Naive B cell (primary cell): ENCODE measurements at places on chromosomes 4 and X. TPM values are rescaled to one million over a fixed set of nuclear protein-coding genes. Genes with fewer than 3 reads are reported as not detected.

DNA sequence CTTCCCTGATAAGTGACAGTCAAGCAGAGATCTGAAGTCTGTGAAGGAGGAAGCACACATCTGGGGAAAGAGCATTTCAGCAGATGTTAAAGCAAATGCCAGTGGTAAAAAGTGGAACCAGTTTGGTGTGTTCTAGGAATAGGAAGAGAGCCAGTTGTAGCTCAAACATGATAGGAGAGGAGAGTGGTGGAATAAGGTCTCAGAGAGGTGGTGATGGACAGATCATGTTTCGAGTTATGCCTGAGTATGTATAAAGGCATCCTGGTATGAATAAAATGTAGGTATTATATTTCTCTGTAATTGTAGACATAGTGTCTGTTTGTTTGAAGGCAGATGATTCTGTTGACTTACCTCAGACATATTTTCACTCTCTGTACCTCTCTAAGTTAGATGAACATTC, 89.1 kb downstream of the LARP7 start:
- no peak for DNase-seq

DNA sequence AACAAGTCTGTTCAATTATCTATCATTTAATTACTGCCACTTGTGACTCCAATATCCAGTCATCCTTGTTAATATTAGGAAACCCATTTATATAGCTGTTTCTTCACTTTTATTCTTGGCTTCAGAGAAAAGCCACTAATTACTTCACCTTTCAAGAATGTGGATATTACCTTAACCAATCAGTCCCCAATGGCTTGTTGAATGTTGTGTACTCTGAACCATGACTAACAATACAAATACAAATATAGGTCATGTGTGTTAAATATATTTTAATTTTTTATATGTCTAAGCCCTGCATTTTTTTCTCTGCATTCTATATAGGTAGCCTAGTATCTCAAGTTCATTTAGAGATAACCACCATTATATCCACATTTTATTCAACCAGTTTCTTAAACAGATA, 1513.4 kb upstream of the AGA start:
- DNase-seq = no peak

GRCh38 chr4:87901422-87901992, 68.7 kb downstream of the MEPE start:
- no peak for DNase-seq

- peak; percentile 67 for DNase-seq
Observed at GRCh38 chrX:49079489-49080428, at the start of gene WDR45. Gene WDR45 (minus strand): TSS chrX:49079887. CDS start chrX:49078095, 1,792 bp downstream.

GRCh38 chr4:113587156-113587555, 174.4 kb downstream of the CAMK2D start:
- no peak for DNase-seq

DNA sequence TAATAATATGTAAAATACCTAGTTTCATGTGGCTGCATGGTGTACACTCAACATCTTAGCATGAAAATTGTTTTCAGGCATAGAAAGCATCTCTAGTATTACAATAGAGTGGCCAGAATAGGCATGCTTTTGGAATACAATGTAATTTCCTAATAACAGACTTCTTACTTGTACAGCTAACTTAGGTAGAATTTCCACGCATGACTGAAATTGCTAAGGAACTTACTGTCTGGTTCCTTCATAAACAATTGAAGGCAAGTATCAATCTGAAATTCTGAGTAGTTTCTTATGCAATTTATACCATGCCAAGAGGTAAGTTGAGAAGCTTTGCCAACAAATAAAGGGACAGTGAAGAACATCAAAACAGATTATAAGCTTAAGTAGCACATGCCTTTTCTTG, 26.7 kb downstream of the SULT1E1 start:
- no peak for DNase-seq

- no peak for DNase-seq
Observed at GRCh38 chrX:136146614-136147314, 569 bp upstream of the FHL1 start.

DNA sequence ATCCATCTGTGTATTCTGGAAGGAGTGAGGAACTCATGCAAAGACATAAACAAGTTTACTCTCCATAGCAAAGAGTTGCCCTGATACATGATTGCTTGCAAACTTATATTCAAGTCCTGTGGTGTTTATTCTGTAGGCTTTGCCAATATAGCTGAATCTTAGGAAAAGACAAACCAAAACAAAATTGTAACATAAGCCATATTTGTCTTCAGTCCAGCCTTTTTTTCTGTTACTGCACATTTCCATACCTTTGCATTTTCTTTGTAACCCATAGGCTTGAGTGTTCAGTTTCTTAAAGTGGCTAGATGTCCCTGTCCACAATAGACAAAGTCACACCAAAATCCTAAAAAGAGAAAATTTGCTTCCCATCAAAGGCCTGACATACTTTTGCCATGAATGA, 120.4 kb downstream of the PPARGC1A start:
- DNase-seq = no peak

- DNase-seq = no peak
Observed at GRCh38 chrX:150698981-150699380, 5.8 kb downstream of the MTMR1 start.

DNA sequence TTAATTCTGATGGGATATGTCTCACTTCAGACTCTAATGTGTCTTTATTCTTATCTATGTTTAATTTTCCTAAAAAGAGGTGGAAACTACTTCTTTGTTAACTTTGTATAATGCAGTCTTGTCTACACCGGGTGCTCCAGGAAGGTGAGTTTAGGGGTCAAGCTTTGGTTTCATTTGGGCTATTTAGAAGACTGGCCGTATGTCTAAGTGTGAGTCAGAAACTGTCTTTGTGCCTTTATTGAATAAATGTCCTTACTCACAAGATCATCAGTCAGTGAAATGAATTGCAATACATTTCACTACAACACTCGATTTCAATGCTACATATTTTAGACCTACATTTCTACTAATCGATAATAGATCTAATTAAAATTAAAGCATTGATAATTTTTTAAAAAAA, 56.2 kb downstream of the PROM1 start:
- no peak for DNase-seq

DNA sequence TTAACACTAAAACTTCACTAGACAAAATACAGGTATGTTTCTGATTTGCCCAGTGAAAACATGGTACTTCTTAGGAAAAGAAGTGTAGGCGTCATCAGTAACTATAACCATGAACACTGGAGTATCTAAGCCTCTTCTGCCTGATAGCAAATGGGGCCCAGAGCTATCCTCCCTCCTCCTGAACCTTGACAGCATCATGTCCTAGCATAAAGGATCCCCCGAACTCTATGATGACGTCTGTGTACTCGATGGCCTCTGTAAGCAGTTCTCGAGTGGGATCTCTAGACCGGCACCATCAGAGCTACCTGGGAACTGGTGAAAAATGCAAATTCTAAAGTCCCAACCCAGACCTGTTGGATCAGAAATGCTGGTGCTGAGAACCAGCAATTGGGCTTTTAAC, 36.3 kb upstream of the MTNR1A start:
- DNase-seq = no peak

DNA sequence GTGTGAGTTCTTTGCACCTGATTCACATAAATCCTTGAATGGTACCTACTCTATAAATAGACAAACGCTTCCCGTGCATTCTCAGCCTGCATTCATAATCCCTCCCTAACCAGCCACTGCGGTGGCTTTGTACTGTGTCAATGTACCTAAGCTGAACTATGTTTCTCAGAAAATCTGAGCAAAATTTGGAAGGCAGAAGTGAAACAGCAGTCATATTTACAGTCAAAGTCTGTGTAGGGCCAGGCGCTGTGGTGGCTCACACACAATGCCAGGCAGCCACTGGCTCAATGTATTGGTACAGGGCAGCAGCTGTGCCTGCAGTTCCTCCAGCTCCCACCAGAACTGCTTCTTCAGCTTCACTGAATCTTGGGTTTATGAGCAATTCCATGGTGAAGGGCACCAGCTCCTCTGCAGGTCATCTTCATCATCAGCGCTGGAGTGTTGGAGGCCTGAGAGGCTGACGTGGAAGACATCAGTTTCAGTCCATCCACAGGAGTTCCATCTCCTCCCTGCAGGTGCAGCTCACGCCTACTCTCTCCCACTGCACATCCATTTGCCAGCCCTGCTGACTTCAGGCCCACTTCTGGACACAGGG, 32.3 kb upstream of the IRF2 start:
- DNase-seq = peak; percentile 76

DNA sequence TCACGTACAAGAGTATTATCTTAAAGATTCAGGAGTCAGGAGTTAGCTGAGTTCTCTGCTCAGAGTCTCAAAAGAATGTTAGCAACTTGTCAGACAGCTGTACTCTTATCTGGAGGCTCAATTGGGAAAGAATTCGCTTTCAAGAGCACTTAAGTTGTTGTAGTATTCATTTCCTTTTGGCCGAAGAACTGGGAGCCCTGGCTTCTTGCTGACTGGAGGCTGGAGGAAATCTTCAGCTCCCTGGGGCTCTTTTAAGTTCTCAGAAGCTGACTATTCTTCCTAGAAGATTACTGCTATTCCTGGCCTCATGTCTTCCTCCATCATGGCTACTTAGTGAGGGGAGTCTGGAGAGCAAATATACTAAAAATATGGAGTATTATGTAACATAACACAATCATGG, 587.2 kb downstream of the EPHA5 start:
- no peak for DNase-seq

GRCh38 chr4:184283659-184284335, 66.1 kb upstream of the ENPP6 start:
- no peak for DNase-seq

- DNase-seq = no peak
Observed at GRCh38 chr4:36549992-36550391, 268.6 kb downstream of the DTHD1 start.

- DNase-seq = no peak
Observed at GRCh38 chr4:148961526-148961925, 519.3 kb upstream of the NR3C2 start.

DNA sequence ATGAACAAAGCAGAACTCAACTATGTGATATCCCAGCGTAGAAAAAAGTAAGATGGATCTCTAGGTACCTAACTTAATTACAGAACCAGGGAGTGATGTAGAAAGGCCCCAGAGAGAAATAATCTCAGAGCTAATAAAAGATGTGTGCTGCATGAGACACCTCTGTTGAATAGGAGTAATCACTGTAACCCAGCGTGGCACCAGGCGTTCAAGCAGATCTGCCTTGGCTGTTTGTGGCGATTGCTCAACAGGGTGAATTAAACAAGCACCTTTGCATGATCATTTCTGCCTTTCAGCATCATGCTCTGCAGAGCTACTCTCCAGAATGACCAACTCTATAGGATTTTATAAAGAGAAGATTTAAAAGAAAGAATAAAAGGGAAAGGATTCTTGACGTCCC, 81.7 kb upstream of the KCNIP4 start:
- DNase-seq = no peak

GRCh38 chr4:100548200-100548560, 30.4 kb upstream of the EMCN start:
- DNase-seq = no peak

Gene ASMT
- not detected for polyA plus RNA-seq

Gene FABP2
- not detected for polyA plus RNA-seq

Gene FHIP1A
- not detected for polyA plus RNA-seq

Gene MEPE
- not detected for polyA plus RNA-seq

Gene CPE
- polyA plus RNA-seq = not detected

Gene CCDC149
- not detected for polyA plus RNA-seq

Gene GPRIN3
- not detected for polyA plus RNA-seq
